ENCODE measurements at places on chromosomes 6 and 20. TPM values are rescaled to one million over a fixed set of nuclear protein-coding genes. Genes with fewer than 3 reads are reported as not detected.

DNA sequence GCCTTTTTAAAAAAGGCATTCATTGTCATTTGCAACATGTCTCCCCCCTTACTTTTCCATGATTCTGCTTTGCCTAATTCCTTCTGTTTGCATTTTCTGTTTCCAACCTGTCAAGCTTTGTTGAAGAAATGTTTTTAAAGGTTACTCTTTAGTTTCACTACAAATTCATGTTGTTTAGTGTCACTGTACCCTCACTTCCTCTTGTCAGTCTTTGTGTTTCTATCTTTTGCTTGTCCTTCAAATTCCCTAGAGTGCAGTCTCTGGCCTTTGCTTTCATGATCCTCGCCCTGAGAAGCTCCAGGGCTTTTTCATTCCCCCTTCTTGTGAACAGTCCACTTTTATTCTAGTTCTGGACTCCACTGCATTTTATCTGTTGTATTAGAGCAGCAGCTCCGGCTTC, 90.6 kb downstream of the MAP3K4 start:
- no peaks in the 10 kb centered on the region for H3K27me3 ChIP-seq
- H3K27ac ChIP-seq = no peak overlapping the region
- no peaks in the 10 kb centered on the region for H3K4me1 ChIP-seq

- H3K27ac ChIP-seq = no peak overlapping the region
- no peaks in the 10 kb centered on the region for H3K36me3 ChIP-seq
- no peak overlapping the region for H3K4me3 ChIP-seq
Observed at GRCh38 chr6:122652431-122652830, 42.2 kb downstream of the PKIB start.

- no peaks in the 10 kb centered on the region for H3K36me3 ChIP-seq
- H3K4me1 ChIP-seq = no peaks in the 10 kb centered on the region
- no peaks in the 10 kb centered on the region for H3K27me3 ChIP-seq
- no peak overlapping the region for H3K27ac ChIP-seq
Observed at GRCh38 chr6:143595251-143596036, 82.3 kb upstream of the PHACTR2 start.

DNA sequence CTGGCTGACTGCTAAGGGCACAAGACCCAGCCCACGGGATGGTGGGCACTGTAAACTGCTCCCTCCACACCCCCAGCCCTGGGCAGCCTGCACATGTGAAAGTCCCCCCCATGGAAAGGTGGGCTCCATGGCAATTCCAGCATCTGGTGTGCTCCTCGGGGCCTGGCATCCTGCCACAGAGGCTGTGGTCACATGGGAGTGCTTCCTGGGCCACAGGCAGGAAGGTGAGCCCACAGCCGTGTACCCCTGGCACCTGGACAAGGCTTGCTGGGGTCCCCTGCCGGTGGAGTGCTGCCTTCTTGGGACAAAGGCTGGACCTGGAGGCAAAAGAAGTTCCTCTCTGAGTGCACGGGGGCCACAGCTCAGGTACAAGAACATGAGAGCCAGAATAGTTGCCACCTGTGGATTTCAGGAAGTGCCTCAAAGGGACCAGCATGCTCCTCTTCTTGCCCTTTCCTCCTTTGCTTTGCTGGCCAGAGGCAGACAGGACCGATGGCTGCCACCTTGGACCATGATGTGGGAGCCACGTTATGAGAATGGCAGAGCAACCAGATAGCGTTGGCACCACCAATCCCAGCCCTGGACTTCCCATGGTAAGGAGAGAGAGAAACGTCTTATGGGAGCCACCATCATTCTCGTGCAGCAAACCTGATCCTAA, 120.2 kb upstream of the MLN start:
- no peak overlapping the region for H3K4me3 ChIP-seq
- DNase-seq = no peak
- H3K4me1 ChIP-seq = no peaks in the 10 kb centered on the region
- no peaks in the 10 kb centered on the region for H3K36me3 ChIP-seq
- no peaks in the 10 kb centered on the region for H3K27me3 ChIP-seq
- H3K27ac ChIP-seq = no peak overlapping the region

GRCh38 chr6:155310596-155310995, 3.7 kb downstream of the TFB1M start:
- peaks cover 10% of the 10 kb centered on the region for H3K4me1 ChIP-seq
- no peak overlapping the region for H3K4me3 ChIP-seq
- peaks cover 30% of the 10 kb centered on the region for H3K36me3 ChIP-seq

- no peaks in the 10 kb centered on the region for H3K27me3 ChIP-seq
- H3K4me1 ChIP-seq = no peaks in the 10 kb centered on the region
- no peak overlapping the region for H3K27ac ChIP-seq
- no peak for DNase-seq
- H3K4me3 ChIP-seq = no peak overlapping the region
- H3K36me3 ChIP-seq = no peaks in the 10 kb centered on the region
Observed at GRCh38 chr6:161835500-161836215, 561.8 kb upstream of the AGPAT4 start.

DNA sequence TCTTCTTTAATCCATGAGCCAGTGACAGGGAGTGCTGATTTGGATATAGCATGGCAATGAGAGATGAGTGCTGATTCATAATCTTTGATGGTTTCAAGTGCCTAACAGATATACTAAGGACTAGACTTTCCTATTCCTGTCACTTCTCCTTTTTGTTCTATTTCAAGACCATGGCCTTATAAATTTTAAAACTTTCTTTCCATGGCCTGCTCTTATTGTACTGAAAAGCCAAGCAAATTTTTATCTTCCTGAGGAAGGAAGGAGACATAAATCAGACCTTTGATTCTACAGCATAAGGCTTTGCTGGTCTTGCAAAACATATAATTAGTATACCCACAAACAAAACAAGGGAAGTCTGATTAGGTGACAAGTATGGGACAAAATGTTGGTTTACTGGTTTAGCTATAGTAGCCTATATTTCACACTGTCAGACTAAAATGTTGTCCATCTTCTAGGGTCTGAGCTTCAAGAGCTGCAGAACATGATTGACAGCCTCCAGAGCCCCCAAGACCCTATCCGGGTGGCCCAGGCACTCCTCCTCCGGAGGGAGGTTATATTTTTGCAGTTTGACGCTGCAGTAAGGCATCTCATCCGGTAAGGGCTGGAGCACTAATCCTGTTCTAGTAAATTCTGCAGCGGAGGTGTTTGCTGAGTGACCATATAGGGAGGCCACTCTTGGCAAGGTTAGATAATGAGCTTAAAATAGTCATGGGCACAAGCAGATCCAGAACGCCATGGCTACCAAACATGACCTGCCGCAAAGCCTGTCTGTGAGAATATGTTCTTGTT, 82.3 kb downstream of the CD164 start:
- DNase-seq = peak; percentile 69
- H3K4me3 ChIP-seq = no peak overlapping the region
- H3K4me1 ChIP-seq = peaks cover 41% of the 10 kb centered on the region
- H3K27me3 ChIP-seq = no peaks in the 10 kb centered on the region

- no peak overlapping the region for H3K27ac ChIP-seq
- no peaks in the 10 kb centered on the region for H3K4me1 ChIP-seq
- H3K36me3 ChIP-seq = no peaks in the 10 kb centered on the region
- no peak overlapping the region for H3K4me3 ChIP-seq
- peaks cover 16% of the 10 kb centered on the region for H3K27me3 ChIP-seq
- DNase-seq = no peak
Observed at GRCh38 chr20:47810116-47810677, 24.9 kb upstream of the SULF2 start.

GRCh38 chr6:170086639-170087420, 204.0 kb downstream of the DLL1 start:
- no peaks in the 10 kb centered on the region for H3K27me3 ChIP-seq
- no peaks in the 10 kb centered on the region for H3K36me3 ChIP-seq
- no peak overlapping the region for H3K4me3 ChIP-seq
- H3K27ac ChIP-seq = no peak overlapping the region
- peak; percentile 0 for DNase-seq

- no peaks in the 10 kb centered on the region for H3K4me1 ChIP-seq
- H3K27me3 ChIP-seq = no peaks in the 10 kb centered on the region
- H3K27ac ChIP-seq = no peak overlapping the region
- DNase-seq = no peak
Observed at GRCh38 chr6:43128926-43129325, 42.1 kb upstream of the SRF start.

DNA sequence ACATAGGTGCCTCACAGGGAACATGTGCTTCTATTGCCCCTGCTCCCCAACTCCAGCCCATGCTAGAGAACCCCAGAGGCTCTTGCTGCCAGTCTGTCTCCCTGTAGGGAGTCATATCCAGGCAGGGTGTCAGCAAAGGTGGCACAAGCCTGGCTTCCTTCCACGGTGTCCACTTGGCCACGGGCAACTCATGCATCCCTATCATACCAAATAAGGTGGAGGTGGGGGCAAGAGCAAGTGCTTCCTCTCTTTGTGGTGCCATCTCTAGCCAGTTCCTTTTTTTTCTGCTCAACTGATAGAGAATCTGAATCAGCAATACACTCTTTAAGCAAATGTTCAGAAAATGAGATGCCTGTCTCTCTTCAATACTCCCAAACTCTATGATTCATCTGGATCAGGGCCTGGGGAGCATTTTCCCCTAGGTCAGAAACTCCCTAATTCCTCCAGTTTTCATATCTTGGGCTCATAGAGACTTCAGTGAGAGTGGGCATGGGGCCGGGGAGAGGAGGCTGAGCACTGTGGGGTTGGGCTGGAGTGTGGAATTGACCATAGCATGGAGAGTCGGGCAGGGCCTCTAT, 105.1 kb upstream of the GPR6 start:
- H3K36me3 ChIP-seq = no peaks in the 10 kb centered on the region
- no peak overlapping the region for H3K4me3 ChIP-seq
- DNase-seq = no peak
- H3K27me3 ChIP-seq = no peaks in the 10 kb centered on the region

- peak overlapping the region; percentile 69 for H3K4me3 ChIP-seq
- no peaks in the 10 kb centered on the region for H3K36me3 ChIP-seq
- H3K4me1 ChIP-seq = peaks cover 12% of the 10 kb centered on the region
- no peak for DNase-seq
- peak overlapping the region; percentile 80 for H3K27ac ChIP-seq
Observed at GRCh38 chr6:80003826-80004172, 650 bp upstream of the TTK start.

GRCh38 chr6:143146186-143146851, 85.6 kb downstream of the AIG1 start:
- H3K27me3 ChIP-seq = no peaks in the 10 kb centered on the region
- no peak overlapping the region for H3K4me3 ChIP-seq
- no peak for DNase-seq

DNA sequence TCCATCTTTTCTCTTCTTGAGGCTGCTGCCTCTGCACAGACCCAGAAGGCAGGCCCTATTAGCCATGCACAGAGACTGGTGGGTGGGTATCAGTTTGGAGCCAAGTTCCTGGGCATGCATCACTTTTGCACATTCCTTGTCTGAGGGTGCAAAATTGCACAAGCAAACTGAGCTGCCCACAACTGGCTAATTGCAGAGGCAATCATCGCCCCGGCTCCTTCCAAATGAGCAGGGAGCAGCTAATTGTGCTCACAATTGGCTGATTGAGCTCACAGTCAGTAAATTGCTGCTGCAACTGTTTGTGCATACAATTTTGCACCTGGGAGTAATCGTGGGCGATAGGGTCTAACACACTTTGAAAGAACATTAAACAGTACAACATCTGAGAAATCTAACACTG, 511.4 kb downstream of the DHX35 start:
- DNase-seq = no peak
- no peaks in the 10 kb centered on the region for H3K36me3 ChIP-seq

- H3K4me1 ChIP-seq = no peaks in the 10 kb centered on the region
- peak; percentile 29 for DNase-seq
- H3K27me3 ChIP-seq = no peaks in the 10 kb centered on the region
- H3K36me3 ChIP-seq = peaks cover 24% of the 10 kb centered on the region
Observed at GRCh38 chr6:166435574-166435973, 52.8 kb upstream of the MPC1 start.

GRCh38 chr6:31702819-31703716, at the start of gene ABHD16A:
Gene ABHD16A, minus strand, starts transcription at chr6:31703324. Its CDS starts 43 bp downstream, at chr6:31703281.
- no peaks in the 10 kb centered on the region for H3K36me3 ChIP-seq
- DNase-seq = peak; percentile 99
- H3K27me3 ChIP-seq = no peaks in the 10 kb centered on the region
- peaks cover 31% of the 10 kb centered on the region for H3K4me1 ChIP-seq

Gene EDN3
- total RNA-seq = 1.0 TPM

Gene LAMA2
- 68.8 TPM for total RNA-seq

Gene LSM14B
- total RNA-seq = 52.5 TPM

Gene MAP7
- total RNA-seq = 0.33 TPM

Gene PLN
- 49.6 TPM for total RNA-seq

Gene IDH3B
- 176 TPM for total RNA-seq

Gene SOX18
- 6.5 TPM for total RNA-seq
